Naive B cell (primary cell): ENCODE measurements at places on chromosomes 2 and 18. TPM values are rescaled to one million over a fixed set of nuclear protein-coding genes. Genes with fewer than 3 reads are reported as not detected.

Gene KIAA2012
- not detected for polyA plus RNA-seq

Gene ERBB4
- not detected for polyA plus RNA-seq

Gene G6PC2
- not detected for polyA plus RNA-seq

Gene RUFY4
- not detected for polyA plus RNA-seq

Gene CXCR1
- not detected for polyA plus RNA-seq

Gene ACMSD
- not detected for polyA plus RNA-seq

Gene MLPH
- not detected for polyA plus RNA-seq

Gene CLEC4F
- polyA plus RNA-seq, result not detected

DNA sequence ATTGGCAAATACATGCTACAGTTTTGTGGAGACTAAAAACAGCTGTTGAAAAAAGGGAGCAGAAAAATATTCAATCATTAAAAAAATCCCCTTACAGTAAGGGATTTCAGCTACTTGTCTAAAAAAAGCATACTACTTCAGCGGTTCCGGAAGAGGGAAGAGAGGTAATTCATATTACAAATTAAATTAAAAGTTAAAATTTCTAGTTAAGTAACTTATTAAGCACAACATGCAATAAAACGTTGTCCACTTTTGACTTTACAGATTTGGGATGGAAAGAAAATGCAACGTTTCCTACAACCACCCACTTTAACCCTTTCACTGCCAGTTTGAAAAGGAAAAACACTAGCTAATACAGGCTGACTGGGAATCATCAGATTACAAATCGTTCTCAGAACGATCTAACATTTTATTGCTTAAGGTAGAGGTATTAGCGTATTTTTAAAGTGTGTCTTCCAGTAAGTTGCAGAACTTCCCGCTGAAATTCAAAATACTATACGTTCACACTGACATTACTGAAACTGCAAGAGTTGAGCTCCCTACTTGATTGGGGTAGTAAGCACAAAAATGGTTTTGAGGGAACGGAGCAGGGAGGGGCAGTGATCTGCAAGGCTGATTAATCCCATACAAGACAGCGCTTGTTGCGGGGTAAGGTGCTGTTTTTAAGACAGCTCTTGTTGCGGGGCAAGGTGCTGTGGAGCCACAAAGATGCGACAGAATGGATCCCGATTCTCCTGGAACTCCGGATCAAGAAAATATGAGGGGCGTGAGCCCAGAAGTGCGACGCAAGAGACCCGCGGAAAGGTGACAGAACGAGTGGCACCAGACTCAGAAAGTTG lies 743 bp downstream of the HADHA start:
- H3K36me3 ChIP-seq, result no peaks in the 10 kb centered on the region
- peaks cover 70% of the 10 kb centered on the region for H3K4me1 ChIP-seq
- peak; percentile 17 for DNase-seq
- no peaks in the 10 kb centered on the region for H3K27me3 ChIP-seq
- H3K27ac ChIP-seq, result peak overlapping the region; percentile 99

DNA sequence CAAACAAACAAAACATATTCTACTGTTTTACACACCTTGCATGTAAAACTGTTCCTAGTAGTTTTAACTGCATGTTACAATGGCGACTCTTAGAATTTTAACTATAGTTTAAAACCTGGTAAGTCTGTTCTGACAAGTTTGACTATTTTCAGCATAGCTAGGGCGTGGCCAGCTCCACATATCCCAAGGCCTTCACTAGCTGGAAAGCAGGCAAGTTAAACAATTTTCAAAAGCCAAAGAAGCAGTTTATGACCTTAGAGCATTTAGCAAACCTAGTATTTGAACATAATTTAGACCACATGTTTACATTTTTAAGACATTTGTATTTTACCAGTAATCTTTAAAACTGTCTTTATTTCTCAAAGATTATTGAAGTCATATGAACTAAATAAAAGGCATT lies 402.8 kb upstream of the SYT4 start:
- H3K4me1 ChIP-seq, result no peaks in the 10 kb centered on the region
- DNase-seq, result no peak
- no peaks in the 10 kb centered on the region for H3K27me3 ChIP-seq
- no peaks in the 10 kb centered on the region for H3K36me3 ChIP-seq

DNA sequence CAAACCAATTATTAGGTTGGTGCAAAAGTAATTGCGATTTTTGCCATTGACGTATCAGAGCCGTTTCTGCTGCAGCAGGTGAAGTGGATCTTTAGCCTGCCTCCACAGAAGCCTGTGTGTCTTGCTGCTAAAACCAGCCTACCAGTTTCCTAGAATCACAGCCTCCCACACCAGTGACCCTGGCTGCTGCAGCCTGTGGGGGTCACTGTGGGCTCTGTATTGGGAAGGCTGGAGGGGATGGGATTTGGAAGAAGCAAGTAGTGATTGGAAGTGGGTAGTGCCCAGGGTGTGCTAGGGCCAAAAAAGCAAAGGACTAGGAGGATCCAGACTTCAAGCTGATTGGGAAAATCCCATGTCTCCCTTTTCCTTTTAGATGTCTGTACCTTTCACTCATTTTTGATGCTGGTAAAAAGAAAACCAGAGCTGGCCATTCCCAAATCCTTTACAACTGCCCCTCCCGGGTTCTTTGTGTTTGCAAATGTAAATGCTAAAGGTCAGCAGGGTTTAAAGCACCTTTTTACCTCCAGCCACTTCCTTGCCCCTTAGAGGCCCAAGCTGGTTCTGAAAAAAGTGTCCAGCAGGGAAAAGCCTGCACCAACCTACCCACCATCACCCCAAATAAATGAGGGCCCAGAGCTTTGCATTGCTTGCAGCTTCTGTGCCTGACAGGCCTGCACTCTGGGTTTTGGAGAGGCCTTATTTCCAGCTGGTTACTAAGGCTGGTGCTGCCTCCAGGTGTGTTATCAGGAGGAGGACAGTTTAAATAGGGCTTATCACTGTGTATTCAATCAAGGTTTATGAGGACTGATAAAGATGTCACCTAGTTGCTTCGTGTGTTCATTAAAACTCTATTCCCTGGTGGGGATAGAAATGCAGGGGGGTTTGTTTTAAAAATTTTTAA lies 172.0 kb downstream of the MIB1 start:
- peaks cover 19% of the 10 kb centered on the region for H3K27me3 ChIP-seq
- no peak overlapping the region for H3K4me3 ChIP-seq
- DNase-seq, result no peak
- no peaks in the 10 kb centered on the region for H3K36me3 ChIP-seq

DNA sequence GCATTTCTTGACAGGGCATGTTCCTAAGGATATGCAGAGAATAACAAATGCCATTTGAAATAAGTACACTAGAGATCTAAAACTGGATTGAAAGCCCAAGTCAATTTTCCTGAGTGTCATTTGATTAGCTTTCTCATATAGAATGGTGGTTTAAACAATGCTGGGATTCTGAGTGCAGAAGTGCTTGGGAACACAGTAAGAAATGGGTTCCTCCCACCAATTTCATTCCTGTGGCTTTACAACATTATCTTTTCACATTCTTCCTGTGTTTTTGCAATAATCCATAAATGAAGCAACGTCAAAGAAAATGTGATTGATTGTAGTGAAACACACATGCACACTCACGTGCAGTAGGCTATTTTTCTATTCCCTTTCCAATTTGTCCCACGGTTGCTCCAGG lies 1858.4 kb upstream of the PIK3C3 start:
- no peaks in the 10 kb centered on the region for H3K4me1 ChIP-seq
- DNase-seq, result no peak
- H3K27ac ChIP-seq, result no peak overlapping the region

DNA sequence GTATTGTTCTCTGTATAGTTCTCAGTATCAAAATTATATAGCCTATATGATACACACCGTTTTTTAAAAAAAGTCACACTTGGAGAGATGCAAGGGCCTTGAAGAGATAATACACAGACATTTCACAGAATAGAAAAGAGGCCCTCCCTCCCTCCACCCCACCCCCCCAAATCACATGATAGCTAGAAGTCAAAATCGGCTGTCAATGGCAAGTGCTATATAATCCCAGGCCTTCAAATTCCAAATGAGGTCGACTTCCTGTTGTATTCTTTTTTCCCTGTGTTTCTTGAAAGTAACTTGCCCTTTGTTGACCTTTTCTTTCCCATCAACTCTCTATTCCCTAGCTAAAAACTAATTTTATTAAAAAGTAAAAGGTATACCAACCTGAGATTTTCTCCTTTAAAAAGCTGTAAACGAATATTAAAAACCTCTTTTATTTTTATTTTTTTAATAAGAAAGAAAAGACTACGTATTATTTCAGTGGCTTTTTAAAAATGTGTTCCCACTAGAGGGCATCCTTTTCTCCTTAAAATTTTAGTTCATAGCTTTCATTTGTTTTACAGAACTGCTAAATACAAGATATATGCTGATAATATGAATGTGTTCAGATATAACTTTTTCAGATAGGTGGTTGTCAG lies 46.6 kb downstream of the KCMF1 start:
- no peaks in the 10 kb centered on the region for H3K36me3 ChIP-seq
- no peak for DNase-seq
- H3K27me3 ChIP-seq, result no peaks in the 10 kb centered on the region

DNA sequence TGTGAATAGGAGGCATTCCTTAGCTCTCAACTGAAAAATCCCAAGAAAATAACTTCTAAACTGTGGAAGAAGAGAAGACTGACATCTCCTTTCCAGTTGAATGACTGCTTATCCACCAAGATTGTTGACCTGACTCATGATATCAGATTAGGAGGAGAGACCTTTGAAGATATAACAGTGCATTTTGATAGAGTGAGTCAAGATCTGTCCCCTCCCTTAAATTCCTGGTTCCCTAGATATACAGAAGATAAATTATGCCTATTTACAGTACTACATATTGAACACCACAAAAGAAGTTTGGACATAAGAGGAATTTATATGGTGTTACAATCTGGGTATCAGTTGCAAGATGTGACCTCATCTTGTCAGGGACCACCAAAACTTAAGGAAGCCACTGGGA lies 285.3 kb upstream of the ZSWIM2 start:
- no peak for DNase-seq
- no peaks in the 10 kb centered on the region for H3K27me3 ChIP-seq
- no peak overlapping the region for H3K4me3 ChIP-seq
- no peak overlapping the region for H3K27ac ChIP-seq

DNA sequence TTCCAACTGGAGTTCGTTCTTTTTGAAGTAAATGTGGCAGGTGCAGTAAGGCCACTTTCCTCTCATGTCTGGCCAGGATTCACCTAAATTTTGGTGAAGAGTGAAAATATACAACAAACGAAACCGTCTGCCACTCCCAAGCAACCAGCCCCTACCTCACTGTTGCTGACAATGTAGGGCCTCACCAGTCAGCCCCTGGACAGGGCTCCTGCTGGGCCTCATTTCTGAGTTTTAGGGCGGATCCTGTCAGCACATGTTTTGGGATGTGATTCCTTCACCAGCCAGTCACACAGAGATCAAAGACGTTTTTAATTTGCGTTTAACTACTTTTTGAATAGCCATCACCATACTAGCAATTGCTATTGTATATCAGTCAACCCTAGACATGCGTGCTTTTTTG lies 185.0 kb downstream of the WDR7 start:
- H3K27me3 ChIP-seq, result no peaks in the 10 kb centered on the region
- no peak overlapping the region for H3K27ac ChIP-seq
- peaks cover 11% of the 10 kb centered on the region for H3K36me3 ChIP-seq
- no peak for DNase-seq
- H3K4me1 ChIP-seq, result peaks cover 1% of the 10 kb centered on the region
- no peak overlapping the region for H3K4me3 ChIP-seq

- no peak for DNase-seq
- no peak overlapping the region for H3K4me3 ChIP-seq
- no peaks in the 10 kb centered on the region for H3K27me3 ChIP-seq
- no peaks in the 10 kb centered on the region for H3K4me1 ChIP-seq
- no peaks in the 10 kb centered on the region for H3K36me3 ChIP-seq
Observed at GRCh38 chr2:66271777-66272176, 163.1 kb upstream of the MEIS1 start.

DNA sequence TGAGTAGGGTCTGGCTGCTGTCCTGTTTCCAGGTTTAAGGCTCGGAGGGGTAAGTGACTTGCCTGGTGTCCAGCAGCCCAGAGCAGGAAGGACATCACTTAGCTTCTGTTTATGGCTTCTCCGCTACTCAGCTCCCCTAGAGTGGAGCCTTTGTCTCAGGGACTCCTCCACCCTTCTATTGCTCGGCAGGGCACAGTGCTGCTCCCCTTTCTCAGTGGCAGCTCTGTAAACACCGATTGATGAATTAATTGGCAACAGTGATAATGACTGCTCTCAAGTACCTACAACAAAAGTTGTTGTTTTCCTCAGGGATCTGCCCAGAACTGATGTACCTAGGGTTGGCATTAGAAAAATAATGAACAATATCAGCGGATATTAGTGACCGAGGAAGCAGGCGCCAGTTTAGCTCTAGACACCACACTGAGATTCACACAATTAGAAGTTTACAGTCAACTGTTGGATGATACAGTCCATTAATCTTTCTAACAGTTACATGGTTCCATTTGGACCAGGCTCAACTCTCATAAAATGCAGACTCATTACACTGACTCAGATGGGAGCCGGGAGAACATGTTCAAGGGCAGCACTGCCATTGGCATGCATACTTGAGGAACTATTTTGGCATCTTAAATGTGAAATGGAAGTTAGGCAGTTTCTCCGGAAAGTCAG lies 265.7 kb downstream of the MTX2 start:
- DNase-seq, result no peak
- peaks cover 19% of the 10 kb centered on the region for H3K27me3 ChIP-seq
- no peaks in the 10 kb centered on the region for H3K4me1 ChIP-seq
- no peaks in the 10 kb centered on the region for H3K36me3 ChIP-seq

DNA sequence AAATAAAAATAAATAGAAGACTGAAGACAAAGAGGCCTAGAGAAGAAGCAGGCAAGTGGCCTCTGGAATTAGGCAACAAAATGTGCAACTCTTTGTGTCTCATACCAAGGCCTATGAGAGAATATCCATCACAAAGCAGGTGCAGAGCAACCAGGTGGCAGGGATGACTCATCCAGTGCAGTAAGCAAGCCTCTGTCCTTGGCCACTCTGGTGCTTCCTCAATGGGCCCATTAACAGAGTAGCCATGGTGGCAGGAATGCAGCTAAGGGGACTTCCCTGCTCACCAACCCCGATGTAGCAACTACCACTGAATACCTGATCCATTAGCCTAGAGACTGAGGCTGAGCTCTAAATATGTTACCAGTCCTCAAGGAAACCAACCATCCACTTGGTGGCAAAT lies 11.0 kb upstream of the EPG5 start:
- no peak overlapping the region for H3K4me3 ChIP-seq
- no peaks in the 10 kb centered on the region for H3K36me3 ChIP-seq
- H3K27me3 ChIP-seq, result no peaks in the 10 kb centered on the region
- DNase-seq, result no peak
- H3K27ac ChIP-seq, result no peak overlapping the region

DNA sequence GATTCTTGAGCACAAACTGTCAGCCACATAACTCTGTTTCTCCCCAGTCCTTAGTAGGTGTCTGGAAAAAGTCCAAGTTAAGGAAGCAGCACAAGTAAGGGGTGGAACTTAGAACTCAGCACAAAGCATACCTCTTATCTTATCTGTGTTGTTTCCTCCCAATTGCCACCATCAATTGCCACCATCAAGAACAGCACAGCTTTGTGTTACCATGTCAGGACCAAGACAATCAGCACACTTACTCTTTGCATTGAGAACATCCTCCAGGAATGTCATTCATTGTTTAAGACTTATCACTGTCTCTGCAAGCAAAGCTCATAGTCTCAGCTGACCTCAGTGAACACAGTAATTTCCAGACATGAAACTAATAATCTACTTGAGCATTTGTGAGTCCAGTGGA lies 212.7 kb upstream of the FSHR start:
- no peaks in the 10 kb centered on the region for H3K36me3 ChIP-seq
- no peak overlapping the region for H3K4me3 ChIP-seq
- no peak overlapping the region for H3K27ac ChIP-seq
- DNase-seq, result no peak

GRCh38 chr2:6288791-6289190 lies 576.9 kb downstream of the CMPK2 start:
- H3K27ac ChIP-seq, result no peak overlapping the region
- no peaks in the 10 kb centered on the region for H3K27me3 ChIP-seq
- no peak overlapping the region for H3K4me3 ChIP-seq
